Motor neuron (in vitro differentiated cells): ENCODE measurements at places on chromosomes 5 and 9. TPM values are rescaled to one million over a fixed set of nuclear protein-coding genes. Genes with fewer than 3 reads are reported as not detected.
A peak's percentile ranks its signal among the peaks of the same experiment; 100 is the strongest.

- peak; percentile 25 for ATAC-seq
Observed at GRCh38 chr9:137604345-137605086, 970 bp upstream of the ARRDC1 start.

SSBP2 gene
- total RNA-seq: 16.6 and 18.3 TPM in 2 replicates

MEIKIN gene
- total RNA-seq: not detected in 2 replicates

DNA sequence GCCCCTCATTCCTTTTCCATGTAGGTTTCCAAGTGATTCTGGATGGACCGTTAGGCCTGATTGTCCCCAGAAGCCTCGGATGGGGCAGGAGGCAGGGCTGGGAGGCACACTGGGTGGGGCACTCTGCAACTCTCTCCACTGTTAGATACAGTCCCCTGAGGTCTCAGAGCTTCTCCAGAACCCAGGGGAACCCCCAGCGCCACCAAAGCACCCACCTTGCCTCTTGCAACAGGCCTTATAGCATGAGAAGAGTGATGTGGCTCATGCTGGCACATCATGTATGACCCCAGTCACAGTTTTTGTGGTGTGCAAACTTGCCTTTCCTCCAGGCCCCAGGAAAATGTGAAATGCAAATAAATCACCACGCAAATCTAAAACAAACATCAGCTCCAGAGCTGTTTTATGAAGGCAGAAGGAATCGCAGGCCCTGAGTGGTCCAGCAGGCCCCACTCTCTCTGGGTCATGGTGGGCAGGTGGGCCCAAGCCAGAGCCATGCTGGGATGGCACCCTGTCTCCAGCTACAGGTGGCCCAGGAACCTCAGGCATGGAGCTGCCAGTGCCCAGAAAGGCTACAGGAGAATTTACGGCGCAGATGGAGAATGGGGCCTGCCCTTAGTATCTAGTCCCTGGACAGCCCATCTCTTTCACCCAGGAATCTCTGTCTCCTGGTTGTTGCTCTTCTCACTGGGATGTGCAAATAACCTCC is 36.3 kb upstream of the CDKN2AIPNL start:
- ATAC-seq: no peak

GRCh38 chr9:4366591-4367330 is 66.9 kb upstream of the GLIS3 start:
- ATAC-seq: peak; percentile 20

DNA sequence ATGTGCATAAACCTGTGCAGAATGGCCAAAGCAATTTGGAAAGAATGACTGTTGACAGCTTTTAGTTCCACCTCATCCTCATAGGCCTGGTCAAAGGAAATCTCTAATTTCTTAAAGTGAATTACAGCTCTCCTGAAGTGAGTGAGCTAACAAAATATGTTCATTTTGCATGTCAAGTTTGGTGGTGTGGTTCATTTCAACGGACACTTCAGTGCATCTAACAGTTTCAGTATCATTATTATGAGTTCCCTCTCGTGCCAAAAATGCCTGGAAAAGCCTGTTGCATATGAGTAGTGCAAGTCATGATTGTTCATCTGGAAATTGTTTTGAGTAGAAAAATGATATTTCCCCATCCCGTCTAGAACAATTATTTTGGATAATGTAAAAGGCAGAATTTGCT is 53.2 kb upstream of the HMHB1 start:
- no peak for ATAC-seq

- ATAC-seq: peak; percentile 75
Observed at GRCh38 chr5:59485629-59486439, 407.7 kb downstream of the PDE4D start.

CTSV gene
- total RNA-seq: 0.69 and 0.92 TPM in 2 replicates

CD72 gene
- total RNA-seq: 2.2 and 2.9 TPM in 2 replicates

DNA sequence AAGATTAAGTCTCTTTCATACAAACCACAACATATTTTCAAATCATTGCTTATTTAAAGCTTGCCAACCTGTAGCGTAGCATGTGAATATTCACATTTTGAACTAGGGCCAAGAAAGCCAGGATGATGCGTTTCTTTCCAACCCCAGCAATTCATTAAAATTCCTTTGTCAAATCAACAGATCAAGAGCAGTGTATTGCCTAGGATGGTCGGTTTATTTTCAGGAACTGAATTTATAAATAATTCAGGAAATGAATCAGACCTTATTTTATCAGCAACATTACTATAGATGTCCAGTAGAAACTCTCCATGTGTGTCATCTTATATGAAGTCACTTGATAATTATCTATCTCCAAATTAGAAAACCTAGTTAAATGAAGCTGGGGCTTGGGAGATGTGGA is 13.2 kb upstream of the AUH start:
- no peak for ATAC-seq

DNA sequence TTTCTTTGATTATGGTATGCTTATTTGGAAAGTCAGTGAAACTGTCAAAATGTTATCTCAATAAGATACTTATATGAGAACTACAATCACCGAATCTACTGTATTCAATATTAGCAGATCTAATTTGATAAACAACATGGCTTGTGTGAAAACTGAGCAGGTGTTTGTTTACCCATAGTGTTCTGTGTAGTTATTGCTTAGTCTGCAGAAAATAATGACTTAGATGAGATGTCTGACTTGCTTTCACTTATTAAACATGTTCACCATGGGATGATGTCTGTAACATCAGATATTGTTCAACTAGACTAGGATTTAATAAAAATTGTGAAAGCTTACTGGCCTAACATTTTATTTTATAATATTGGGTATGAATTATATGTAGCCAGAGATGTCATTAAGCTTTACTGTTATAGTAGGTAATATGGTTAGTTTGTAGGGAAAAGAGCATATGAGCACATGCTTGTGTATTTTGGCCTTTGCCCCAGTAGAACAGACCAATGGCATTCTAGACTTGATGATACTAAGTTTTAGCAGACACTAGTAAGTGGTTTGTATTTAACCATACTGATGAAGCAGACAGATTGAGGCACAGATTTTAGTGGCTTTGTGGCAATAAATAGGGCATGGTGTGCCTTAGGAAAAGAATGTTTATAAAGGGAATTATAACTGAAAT is 16.4 kb downstream of the SUB1 start:
- ATAC-seq: no peak

GRCh38 chr9:130284690-130285089 is 19.1 kb downstream of the HMCN2 start:
- ATAC-seq: no peak

BAAT gene
- total RNA-seq: 0.54 TPM in 1 of 2 replicates, not detected in the other

OR13C2 gene
- 0.44 and 0.47 TPM in 2 replicates for total RNA-seq

- no peak for ATAC-seq
Observed at GRCh38 chr9:97735070-97735600, 38.0 kb upstream of the XPA start.

GRCh38 chr9:2178034-2178734 is 163.0 kb downstream of the SMARCA2 start:
- ATAC-seq: no peak

AFAP1L1 gene
- 1.4 and 2.0 TPM in 2 replicates for total RNA-seq

- ATAC-seq: no peak
Observed at GRCh38 chr5:148107608-148108007, 43.8 kb downstream of the SPINK5 start.

GRCh38 chr9:116494815-116495634 is 192.1 kb upstream of the TRIM32 start:
- no peak for ATAC-seq

CDKN2B-AS1 gene
- 3.8 and 4.2 TPM in 2 replicates for total RNA-seq

DNA sequence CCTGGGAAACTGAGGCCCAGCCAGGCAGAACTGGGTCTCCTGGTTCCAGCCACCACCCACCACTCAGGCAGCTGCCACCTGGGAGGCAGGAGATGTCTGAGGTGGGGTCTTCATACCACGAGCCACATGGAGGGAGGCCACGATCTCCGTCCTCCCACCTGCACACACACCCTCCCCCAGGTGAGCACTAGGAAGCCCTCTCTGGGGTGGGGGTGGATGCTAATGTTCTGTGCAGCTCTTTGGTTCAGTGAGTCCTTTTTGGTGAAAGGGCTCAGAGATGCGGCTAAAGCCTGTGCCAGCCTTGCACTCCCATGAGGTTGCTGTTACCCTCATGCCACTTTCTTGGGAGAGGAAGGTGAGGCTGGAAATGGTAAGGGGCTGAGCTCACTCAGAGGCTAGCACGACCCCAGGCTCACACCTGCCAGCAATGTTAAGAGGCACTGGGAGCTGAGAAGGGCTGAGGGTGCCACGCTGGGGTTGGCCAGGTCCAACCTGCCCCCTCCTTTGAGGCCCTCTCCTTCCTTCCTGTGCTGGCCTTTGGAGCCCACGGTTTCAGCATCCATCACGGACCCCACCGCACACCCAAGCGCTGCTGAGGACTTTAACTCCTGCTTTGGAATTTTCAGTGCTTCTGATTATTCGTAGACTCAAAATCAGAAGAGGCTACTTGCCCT is 26.6 kb upstream of the OBP2B start:
- ATAC-seq: no peak

GRCh38 chr9:130023144-130023787 is 19.7 kb downstream of the FNBP1 start:
- ATAC-seq: no peak

GRCh38 chr5:84430863-84431663 is 46.4 kb upstream of the EDIL3 start:
- ATAC-seq: no peak

- peak; percentile 58 for ATAC-seq
Observed at GRCh38 chr5:141003791-141004611, 37.7 kb downstream of the PCDHAC2 start.

DNA sequence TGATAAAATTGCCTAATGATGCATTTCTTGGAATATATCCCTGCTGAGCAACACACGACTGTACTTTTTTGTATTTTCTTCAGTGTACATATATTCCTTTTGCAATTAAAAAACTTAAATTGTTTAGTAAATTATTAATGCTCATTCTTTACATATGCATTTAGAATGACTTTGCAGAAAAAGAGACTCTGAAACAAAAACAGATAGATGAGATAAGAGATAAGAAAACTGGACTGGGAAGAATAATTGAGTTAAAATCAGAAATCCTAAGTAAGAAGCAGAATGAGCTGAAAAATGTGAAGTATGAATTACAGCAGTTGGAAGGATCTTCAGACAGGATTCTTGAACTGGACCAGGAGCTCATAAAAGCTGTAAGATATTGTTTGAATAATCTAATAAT is 32.7 kb downstream of the RAD50 start:
- ATAC-seq: no peak

FGD3 gene
- 0.27 and 0.31 TPM in 2 replicates for total RNA-seq

- ATAC-seq: no peak
Observed at GRCh38 chr5:160398806-160399205, 1.0 kb downstream of the FAM200C start.

DNA sequence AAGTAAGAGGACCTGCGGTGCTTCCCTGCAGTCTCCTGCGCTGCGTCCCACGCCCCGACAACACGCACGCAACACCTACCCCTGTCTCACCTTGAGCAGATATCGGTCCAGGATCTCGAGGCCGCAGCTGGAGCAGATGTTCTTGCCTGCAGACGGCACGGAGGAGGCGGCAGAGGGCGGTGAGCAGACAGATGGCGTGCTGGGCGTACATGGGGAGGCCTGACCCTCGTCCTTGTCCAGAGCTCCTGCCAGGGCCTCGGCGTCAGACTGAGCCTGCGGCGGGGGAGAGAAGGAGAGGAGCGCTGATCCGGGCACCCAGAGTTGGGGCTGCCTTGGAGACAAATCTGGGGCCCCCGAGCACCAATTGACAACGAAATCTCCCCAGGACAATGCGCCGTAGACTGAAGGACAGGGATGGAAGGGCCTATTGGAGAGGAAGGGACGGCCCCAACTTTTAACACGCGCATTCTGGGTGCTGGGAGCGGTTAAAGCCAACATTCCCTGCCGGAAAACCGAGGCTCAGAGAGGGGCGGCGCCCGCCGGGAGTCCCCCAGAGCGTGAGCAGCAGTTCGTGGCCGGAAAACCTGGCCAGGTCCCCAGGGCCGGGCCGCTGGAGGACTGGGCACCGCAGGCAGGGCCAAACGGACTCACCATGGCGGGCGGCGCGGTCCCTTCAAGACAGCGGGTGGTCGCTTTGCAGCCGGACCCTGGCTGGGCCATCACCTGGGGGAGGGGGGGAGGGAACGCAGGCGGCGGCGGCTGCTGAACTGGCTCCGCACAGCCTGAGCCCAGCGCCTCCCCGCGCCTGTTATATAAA is 1.8 kb downstream of the LHX6 start:
- no peak for ATAC-seq

FGF1 gene
- total RNA-seq: 0.29 and 0.32 TPM in 2 replicates

GRCh38 chr9:97459326-97459725 is 42.1 kb upstream of the TMOD1 start:
- no peak for ATAC-seq

DNA sequence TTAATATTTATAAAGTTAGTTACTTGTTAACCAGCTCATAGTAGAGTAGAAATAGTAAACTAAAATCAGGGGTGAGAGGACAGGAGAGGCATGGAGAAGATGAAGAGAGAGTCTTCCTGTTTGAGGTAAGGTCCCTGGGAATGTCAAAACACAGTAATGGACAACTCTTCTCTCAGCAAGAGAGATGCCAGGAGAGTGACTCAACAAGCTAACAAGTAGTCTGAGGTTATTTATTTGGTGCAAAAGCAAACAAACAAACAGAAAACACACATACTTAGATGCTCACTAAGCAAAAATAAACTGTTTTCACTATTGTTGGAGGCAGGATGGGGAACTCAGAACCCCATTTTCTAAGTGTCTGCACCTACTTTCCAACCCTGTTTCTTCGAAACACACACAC is 333.2 kb upstream of the RFX3 start:
- ATAC-seq: no peak

DNA sequence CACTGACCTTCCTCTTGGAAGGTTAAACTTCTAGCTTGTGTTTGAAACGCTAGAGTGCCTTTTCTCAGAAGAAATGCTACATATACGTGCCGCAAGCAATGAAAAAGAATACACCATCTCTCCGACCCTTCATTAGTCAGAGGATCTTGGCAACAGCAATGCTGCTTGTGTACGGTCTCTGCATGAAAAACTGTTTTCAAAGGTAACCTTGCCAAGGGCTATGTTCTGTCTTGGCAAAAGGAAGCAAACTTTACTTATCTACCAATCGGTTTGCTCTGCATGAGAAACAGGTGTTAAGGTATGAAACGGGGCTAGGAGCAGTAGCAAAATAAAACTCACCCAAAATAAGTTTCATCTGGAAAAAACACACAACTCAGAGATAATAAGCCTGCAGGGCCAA is 297.8 kb downstream of the FBXL17 start:
- ATAC-seq: no peak

DNA sequence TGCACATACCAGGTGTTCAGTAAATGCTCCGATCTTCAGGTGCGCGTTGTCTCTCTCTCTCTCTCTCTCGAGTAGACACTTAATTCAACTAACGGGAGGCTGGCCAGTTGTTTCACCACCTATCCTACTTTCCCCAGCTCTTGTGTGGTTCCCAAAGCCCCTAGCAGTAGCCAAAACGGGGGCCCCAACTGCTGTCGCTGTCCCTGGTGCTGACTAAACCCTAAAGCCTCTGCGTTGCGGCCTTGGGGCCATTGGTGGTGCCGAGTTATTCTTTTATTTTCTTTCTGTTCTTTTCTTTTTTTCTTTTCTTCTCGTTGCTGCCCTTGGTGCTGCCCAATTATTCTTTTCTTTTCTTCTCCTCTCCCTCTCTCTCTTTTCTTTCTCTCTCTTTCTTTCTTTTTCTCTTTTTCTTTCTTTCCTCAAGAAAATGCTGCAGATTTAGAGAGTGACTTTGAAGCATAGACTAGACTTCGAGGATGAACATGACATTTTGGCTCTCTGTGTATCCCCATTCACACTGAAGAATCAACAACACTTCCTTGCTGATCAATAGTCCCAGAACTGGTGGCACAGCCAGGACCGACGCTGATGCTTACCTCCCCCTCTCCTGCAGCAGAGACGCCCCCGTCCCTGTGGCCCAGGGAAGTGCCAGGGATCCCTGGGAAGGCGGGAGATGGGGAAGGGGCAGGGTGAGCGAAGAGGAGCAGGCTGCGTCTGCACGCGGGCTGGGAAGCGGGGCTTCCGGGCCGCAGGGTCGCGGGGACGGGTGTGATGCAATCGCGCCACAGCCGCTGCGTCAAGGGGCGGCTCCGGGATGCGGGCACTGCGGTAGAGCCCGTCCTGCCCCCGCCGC is at the start of gene FBLL1:
Gene FBLL1 (plus strand): TSS at position 785 of the 853 bp plus-strand sequence. CDS start 200 bp downstream, outside the sequence.
- ATAC-seq: peak; percentile 91
